ENCODE measurements at places on chromosomes 1 and 21.

GRCh38 chr1:153475282-153475681, 14.8 kb upstream of the S100A7 start:
- no peak for DNase-seq

DNA sequence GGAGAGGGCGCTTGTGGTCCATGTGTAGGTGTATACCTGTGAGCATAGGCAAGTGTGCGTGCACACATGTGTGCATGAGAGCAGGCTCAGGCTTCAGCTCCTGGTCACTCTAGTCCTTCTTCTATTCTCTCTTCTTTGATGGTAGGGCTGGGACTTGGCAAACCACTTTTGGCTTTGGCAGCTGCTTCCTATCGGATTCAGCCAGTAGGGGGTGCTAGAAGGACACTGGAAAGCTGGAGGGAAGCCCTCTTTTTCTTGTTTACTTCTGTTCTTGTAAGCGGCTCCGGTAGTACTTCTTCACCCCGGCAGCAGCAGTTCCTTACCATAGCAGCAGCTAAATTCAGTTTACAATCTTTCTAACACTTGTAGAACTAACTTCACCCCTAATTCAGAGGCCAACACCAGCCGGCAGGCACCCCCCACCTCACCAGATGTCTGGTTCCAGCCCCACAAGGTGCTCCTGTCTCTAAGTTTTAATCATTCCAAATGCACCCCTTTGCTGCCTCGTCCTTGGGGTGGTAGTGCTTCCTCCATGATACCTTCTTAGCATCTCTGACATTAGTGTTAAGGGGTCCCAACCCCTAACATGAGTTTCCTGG, 25.1 kb downstream of the NENF start:
- no peak for DNase-seq

GRCh38 chr1:73839922-73840321, 358.1 kb downstream of the LRRIQ3 start:
- DNase-seq: no peak

GRCh38 chr1:55490547-55490946, 275.4 kb upstream of the USP24 start:
- DNase-seq: no peak

GRCh38 chr1:170030212-170030611, 44.3 kb downstream of the KIFAP3 start:
- DNase-seq: no peak

- no peak for DNase-seq
These were observed 131.8 kb downstream of the CTH start for GRCh38 chr1:70542856-70543255.

- no peak for DNase-seq
These were observed 40.7 kb downstream of the MATN1 start for GRCh38 chr1:30682396-30683275.

GRCh38 chr1:23576338-23577055, 17.2 kb upstream of the ID3 start:
- no peak for DNase-seq

DNA sequence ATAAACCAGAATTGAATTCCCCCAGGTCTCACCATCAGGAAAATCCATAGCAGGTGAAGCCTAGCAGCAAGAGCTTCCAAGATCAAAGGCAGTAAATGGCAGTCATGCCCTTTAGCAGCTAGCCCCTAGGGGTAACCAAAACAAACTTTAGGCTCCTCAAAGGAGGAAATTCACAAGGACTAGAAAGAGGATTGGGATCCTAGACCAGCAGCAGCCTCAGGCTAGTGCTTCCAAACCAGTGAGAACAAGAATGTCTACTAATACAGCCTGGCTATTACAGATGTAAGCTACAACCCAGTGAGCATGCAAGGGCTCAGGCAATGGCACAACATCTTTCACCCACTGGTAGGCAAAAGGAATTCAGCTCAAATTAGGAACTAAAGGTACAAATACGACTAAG, 11.1 kb upstream of the RIMKLA start:
- DNase-seq: no peak
